NCI-H2081 (cell line): ENCODE measurements at places on chromosomes 5 and 9.

DNA sequence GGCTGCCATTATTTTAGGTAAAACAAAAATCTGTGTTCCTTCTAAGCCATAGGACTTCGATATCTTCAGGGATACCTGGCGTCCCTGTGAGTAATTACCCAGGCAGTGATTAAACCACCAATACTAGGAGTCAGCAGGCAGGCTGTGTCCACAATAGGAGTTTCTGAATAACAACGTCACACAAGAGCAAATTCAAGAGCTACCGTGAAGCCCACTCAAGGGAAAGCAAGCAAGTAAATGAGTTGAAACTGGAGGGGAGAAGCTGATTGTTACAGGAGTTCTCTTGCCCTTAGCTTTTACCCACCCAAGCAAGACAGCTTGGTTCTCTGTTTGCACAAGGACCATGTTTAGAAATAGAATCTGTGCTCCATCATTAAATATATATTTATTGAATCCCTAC is 50.8 kb downstream of the SEMA5A start:
- DNase-seq, result no peak

- no peak for DNase-seq
Observed at GRCh38 chr9:92564982-92565381, 29.2 kb upstream of the ECM2 start.

GRCh38 chr5:44535621-44536020 is 146.4 kb upstream of the FGF10 start:
- DNase-seq, result no peak

GRCh38 chr9:79970146-79970425 is 398.3 kb downstream of the TLE4 start:
- DNase-seq, result peak; percentile 44

- DNase-seq, result no peak
Observed at GRCh38 chr5:110031402-110032140, 341.8 kb downstream of the MAN2A1 start.

DNA sequence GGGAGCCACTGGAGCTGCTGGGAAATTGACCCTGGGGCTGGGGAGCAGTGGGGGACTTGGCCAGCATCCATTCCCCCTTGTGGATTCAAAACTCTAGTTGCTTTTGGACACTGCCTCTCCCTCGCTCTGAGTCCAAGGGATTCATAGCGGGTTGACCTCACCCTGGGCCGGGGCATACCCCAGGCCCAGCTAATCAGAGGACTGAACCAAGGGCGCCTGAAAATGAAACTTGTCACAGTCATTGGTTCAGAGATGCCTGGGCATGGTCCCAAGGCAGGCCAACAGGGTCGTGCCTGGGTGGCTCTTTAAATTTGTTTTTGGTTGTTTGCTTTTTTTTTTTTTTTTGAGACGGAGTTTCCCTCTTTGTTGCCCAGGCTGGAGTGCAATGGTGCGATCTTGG is 22.6 kb downstream of the STK10 start:
- no peak for DNase-seq

DNA sequence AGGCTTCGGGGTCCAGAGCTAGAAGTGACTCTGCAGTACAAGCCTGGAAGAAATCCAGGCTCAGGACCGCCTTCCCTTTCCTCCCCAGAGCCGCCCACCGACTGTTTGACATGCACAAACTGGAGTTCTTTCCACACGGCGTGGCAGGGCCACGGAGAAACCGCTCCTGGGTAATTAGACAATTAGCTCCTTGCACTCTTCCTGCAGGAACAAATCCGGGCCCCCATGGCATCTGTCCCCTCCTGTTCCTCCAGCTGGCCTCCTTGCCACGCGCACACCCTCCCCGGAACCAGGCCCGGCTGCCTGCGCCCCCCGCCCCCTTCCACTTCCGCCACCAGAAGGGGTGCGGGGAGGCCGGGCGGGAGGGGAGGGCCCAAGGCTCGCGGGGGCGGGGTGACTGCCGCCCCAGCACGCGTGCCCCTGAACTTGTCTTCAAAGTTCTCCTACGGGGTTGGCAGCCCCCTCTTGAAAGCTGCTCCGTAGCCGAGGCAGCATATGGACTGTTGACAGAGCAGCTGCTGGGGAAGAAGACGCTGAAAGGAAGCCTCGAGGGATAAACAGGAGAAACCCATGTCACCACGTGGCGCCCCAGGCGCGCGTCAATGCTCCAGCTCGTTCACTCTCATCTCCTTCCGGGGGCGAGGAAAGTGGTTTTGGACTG is 74.3 kb downstream of the SEC61B start:
- no peak for DNase-seq

DNA sequence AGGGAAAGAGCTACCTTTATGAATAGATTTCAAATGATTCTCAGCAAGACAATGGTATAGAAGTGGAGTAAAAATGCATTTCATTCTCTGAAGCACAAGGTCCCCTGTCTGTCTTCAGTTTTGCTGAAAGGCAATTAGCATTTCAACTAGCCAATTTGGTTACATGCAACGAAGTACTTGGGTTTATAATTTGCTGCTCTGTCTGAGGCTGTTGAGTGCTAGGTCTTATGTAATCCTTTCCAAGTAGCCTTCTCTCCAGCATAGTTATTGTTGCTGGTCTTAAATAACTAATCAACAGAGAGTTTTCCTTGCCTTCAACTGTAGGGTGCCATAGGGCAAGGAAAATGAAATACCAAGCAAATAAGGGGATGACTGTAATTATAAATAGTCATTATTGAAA is 4.5 kb downstream of the ADGRV1 start:
- peak; percentile 17 for DNase-seq

DNA sequence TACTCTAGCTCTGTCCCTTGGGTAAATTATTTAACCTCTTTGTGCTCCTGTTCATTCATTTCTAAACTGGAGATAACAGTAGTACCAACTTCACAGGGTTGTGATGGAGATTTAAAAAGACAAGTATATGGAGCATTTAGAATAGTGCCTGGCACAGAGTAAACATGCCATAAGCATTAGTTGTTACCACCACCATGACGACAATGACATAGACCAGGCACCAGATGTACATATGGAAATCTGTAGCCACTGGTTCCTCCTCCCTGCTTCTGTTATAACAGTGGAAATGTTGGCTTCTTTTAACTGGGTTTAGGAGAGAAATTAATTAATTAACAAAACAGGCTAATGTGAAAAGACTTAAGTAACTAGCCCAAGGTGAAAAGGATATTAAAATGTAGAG is 217.5 kb downstream of the DENND1A start:
- no peak for DNase-seq
